ENCODE measurements at places on chromosomes 3 and 15.

DNA sequence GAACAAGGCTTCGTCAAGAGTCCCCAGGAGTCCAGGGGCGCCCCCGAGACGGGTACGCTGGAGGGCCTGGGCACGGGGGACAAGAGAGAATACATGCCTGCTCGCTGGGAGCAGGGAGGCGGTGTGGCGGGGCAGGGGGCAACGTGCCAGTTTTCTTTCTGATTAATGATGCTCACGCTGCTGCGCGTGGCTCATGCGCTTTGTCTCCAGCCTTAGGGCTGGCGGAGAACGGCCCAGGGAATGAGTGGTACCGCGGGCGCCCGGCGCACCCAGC is 408 bp upstream of the ARPP21 start:
- DNase-seq = no peak

DNA sequence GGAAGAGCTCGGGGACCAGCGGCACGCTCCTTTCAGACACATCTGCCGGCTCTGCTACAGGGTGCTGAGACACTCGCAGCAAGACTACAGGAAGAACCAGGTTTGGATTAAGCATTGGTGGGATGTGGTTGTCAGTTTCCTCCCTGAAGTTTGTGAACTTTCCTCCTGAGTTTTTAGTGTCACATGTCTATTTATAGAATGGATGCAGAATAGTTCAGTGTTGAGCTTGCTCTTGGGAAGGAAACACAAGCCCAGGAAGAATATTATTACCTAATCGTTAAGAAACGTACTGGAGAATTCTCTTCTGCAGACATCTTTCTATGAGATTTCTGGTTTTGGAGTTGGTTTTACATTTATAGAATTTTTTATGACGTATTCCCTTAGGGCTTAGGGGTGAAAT is 172.0 kb downstream of the ITPR1 start:
- no peak for DNase-seq

GRCh38 chr3:182807061-182807460 is 13.8 kb downstream of the ATP11B start:
- no peak for DNase-seq

DNA sequence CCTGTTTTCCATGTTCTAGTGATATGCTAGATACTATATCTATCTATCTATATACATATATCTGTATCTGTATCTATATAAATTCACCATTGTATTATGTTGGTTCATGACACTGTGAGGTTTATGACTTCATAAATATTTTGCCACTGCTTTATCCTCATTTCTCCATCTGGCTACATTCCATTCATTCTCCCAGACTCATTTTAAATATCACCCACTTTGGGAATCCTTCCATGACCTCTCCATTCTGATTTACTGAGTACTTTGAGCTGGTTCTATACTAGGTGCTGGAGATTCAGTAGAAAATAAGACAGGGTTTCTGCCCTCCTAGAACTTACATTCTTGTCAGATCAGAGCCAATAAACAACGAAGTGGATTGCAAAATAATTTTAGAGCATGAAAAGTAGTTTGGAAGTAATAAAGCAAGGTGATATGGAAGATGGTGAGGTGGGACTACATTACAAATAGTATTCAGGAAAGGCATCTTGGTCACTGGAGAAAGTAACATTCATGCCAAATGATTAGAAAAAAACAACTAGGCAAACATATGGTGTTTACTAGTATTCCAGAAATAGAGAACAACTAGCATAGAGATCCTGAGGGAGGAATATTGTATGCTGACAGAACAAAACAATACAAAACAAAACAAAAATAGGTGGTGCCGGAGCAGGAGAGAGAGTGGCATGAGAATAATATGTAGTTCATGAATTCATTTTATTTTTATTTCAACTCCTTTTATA is 11.6 kb upstream of the PLSCR4 start:
- DNase-seq = no peak

DNA sequence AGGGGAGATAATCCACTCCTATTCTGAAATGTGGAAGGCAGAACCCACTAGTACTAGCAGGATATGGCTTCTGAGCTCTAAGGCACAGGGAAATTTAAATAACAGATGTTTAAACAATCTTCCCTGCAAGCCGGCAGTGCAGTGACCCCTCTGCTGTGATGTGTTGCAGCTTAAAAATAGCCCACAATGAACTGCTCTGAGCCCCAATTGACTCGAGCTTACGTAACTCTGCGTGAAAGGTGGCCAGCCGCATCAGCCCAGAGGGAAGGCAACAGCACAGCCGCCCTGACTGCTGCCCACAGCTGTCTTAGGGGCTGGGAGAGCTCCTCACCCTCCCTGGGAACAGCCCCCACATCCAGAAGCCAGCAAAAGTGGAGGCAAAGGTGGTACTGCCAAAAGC is 12.5 kb upstream of the CAMKV start:
- DNase-seq = peak; percentile 64

Measured in kidney (tissue), 22 donors.